SW 1271 (cell line): ENCODE measurements at places on chromosomes 12 and 14.
A peak's percentile ranks its signal among the peaks of the same experiment; 100 is the strongest.

DNA sequence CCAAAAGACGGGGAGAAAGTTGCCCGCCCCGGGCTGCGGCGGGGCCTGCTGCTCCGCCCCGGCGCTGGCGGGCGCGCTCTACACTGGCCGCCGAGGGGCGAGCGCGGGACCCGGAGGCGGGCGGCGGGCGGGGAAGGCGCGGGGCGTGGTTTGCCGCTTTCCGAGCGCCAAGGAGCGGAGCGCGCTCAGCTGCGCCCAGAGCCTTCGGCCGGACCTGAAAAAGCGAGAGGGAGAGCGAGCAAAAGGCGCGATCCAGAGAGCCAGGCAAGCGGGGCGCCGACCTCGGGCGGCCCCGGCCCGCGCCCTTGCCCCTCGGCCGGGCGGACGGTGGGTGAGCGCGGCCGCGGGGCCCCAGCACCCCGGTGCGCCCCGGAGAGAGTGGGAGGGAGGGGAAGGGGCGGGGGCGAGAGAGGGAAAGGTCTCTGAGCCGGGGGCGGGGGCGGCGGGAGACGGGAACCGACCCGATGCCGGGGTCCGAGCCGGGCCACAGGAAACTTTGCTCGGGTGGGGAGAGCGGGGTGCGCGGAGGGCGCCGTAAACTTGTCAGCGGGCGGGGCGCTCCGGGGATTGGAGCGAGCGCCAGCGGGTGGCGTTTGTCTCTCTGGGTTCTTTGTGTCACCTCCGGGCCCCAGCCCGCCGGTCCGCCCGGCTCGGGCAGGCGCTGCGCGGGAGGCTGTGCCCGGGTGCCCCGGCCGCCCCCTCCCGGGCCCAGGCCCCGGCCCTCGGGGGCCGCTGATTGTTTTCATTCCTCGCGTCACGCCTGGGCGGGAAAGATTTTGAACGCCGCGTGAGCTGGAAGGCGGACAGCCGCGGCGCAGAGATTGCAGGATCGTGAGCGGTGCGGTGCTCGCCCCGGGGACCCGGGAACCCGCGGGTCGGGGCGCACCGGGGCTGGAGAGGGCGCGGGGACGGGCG, at the start of gene SYNE2:
SYNE2 (plus strand) TSS at position 188 of the 915 bp plus-strand sequence. CDS start 56,145 bp downstream, outside the sequence.
- DNase-seq: peak; percentile 30

DNA sequence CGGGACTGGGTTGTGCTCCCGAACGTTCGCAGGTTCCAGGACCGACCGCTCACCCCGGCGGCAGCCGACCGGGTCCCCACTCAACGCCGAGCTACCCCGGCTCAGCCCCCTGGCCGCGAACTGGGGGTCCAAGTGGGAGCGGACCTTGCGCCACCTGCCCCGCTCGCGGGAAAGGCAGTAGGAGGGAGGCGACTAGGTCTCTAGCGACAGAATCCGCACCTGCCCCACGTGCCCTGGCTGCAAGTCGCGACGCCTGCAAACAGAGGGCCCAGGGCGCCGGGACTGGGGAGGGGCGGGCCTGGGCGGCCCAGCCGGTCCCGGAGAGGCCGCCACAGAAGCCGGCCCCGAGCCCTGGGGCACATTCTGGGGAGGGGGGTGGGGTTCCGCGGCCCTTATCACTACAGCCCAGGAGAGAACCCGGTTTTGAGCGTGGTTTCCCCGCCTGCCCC, 239.2 kb upstream of the CPNE8 start:
- DNase-seq: no peak

GRCh38 chr12:53989227-53990113, 4.5 kb downstream of the HOXC10 start:
- DNase-seq: no peak

- no peak for DNase-seq
Observed at GRCh38 chr12:1533602-1534304, 60.6 kb downstream of the FBXL14 start.

DNA sequence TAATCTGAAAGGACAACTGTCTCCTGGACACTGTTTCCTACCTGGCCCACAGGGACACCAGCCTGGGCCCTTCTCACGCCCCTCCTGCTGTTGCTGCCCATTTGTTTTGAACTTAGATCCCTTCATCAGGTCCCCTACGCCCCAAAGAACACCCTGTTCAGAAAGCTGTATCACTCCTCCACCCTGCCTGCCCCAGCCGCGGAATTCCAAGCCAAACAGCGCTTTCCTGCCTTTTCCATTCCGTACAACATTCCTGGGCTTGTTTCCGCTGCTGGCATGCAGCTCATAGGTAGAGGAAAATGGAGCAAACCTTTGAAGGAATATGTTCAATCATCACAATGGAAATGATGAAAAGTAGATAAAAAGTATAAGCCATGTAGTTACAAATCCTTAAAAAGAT, 12.8 kb upstream of the GSG1 start:
- DNase-seq: no peak

GRCh38 chr12:101082706-101083105, 127.3 kb downstream of the SLC5A8 start:
- DNase-seq: no peak
